ENCODE measurements at places on chromosomes 2 and 18.

DNA sequence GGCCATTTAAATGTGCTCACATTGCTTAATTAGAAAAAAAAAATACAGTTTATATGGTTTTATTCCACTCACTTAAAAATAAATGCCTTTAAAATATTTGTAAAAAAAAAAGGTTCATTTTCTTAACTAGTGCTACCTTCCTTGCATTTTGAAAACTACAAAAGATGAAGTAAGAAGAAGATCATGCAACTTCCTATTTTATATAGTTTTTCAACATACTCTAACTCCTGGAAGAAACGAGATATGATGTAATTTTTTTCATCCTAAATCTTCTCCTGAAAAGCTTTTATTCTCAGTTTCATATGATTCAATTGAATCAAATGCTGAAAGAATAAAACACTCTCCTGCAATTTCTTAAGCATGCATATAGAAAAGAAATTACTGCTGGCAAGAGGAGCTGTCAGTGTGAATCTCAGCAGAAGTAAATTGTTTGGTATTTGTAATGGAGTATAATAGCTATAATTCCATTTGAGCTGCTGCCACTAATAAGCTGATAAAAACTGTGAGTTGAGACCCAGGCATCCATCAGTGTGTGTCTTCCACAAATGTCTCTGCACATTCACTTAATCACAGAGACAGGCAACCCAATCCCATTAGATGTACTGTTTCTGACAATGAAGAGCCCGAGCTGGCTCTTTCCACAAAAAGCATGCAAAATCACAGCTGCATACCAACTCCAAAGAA is 3.7 kb downstream of the FTCDNL1 start:
- no peak for DNase-seq

DNA sequence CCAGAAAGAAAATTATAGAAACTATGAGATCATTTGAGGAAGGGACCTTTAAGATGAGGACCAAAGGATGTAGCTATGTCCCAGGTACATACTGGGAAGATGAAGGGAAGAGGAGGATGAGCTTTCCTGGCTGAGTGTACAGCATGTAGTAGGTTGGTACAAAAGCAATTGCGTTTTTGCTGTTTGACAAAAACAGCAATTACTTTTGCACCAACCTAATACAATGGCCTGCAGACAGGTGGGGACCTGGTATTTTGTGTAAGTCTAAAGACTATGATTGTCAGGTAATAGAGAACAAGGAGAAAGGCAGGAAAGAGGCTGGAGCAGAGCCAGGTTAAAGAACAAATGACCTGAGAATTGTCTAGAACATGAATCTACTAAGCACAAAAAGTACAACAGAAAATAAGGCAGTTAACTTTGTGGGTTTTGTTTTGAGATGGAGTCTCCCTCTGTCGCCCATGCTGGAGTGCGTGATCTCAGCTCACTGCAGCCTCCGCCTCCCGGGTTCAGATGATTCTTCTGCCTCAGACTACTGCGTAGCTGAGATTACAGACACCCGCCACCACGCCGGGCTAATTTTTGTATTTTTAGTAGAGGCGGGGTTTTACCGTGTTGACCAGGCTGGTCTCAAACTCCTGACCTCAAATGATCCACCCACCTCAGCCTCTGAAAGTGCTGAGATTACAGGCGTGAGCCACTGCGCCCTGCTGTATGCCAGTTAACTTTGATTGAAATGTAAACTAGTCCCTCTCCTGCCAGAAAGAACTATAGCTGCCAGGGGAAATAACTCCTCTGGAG is 3.2 kb upstream of the TGOLN2 start:
- DNase-seq: no peak

DNA sequence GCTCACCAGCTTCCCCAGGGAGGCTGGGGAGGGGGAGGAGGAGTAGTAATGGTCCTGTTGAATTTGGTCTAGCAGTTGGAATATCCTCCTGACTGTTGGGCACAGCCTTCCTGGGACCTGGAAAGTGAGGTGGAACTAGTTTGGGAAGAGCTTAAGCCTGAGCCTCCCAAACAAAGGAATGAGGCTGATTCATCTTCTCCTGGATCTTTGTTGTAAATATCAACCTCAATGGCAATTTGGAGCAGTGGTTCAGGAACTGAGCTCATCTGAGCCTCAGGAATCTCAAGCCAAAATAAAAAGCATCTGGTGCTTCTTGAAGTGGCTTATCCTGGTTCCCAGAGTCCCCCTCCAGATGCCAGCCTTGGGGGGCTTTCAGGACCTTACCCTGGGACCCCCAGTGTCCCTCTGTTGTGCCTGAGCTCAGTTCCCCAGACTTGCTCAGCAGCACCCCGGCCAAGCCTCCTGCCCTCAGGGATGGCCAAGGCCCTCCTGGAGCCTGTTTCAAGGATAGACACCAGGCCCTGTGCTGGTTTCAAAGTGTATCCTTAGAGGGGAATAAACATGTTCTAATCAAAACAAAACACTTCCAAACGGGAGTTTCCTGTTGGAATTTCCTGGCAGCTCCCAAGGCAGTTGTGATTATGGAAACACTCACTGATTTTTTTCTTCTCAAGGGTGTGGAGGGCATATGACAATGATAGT is 112.6 kb downstream of the DDX1 start:
- DNase-seq: no peak

- no peak for DNase-seq
Observed at GRCh38 chr2:109247340-109247739, 118.3 kb downstream of the SH3RF3 start.

- peak; percentile 47 for DNase-seq
Observed at GRCh38 chr2:46943881-46944798, 28.5 kb upstream of the MCFD2 start.

- no peak for DNase-seq
Observed at GRCh38 chr2:112680666-112681101, 34.9 kb downstream of the SLC20A1 start.

GRCh38 chr2:179966778-179967394 is 40.2 kb downstream of the CWC22 start:
- no peak for DNase-seq

- no peak for DNase-seq
Observed at GRCh38 chr2:149161481-149162225, 123.2 kb downstream of the LYPD6B start.

- DNase-seq: no peak
Observed at GRCh38 chr18:77619525-77619924, 369.9 kb downstream of the GALR1 start.

- DNase-seq: no peak
Observed at GRCh38 chr2:219218217-219218731, 484 bp downstream of the ABCB6 start.

GRCh38 chr2:10810202-10811161 is 2.1 kb downstream of the PDIA6 start:
- DNase-seq: no peak

- DNase-seq: no peak
Observed at GRCh38 chr2:25926984-25927756, 48.9 kb upstream of the ASXL2 start.

GRCh38 chr2:196295005-196295404 is 123.6 kb upstream of the STK17B start:
- no peak for DNase-seq

DNA sequence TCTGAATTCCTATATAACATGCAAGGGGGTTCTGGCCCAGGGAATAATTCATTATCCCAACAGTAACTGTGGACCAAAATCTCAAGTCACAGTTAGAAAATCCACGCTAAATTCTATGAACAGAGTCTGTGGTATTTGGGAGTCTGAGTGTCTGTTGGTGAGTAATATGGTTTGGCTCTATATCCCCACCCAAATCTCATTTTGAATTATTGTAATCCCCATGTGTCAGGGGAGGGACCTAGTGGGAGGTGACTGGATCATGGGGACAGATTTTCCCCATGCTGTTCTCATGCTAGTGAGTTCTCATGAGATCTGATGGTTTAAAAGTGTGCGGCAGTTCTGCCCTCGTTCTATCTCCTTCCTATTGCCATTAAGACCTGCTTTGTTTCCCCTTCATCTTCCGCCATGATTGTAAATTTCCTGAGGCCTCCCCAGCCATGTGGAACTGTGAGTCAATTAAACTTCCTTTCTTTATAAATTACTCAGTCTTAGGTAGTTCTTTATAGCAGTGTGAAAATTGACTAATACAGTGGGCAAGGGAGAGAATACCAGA is 68.3 kb downstream of the NBAS start:
- no peak for DNase-seq

- DNase-seq: no peak
Observed at GRCh38 chr2:23578964-23579671, 194.1 kb downstream of the KLHL29 start.

GRCh38 chr2:101987832-101988231 is 3.9 kb upstream of the IL1R2 start:
- no peak for DNase-seq

DNA sequence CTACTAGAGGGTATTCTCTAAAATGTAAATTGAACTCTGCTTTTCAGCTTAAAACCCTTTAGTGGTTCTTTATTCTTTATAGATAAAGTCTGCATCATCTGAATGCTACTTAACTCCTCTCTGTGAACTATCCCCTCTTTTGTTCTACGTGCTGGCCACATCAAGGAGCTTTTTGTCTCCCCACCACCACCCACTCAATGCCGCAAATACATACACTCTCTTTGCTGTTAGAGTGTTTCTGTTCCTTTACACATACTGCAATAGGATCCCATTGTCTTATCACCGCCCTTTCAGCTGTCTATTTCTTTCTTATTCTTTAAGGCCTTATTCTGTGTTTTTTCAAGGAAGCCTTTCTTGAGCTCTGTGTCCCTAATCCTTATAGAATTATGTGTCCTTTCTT is 83.3 kb downstream of the EML4 start:
- DNase-seq: peak; percentile 12

DNA sequence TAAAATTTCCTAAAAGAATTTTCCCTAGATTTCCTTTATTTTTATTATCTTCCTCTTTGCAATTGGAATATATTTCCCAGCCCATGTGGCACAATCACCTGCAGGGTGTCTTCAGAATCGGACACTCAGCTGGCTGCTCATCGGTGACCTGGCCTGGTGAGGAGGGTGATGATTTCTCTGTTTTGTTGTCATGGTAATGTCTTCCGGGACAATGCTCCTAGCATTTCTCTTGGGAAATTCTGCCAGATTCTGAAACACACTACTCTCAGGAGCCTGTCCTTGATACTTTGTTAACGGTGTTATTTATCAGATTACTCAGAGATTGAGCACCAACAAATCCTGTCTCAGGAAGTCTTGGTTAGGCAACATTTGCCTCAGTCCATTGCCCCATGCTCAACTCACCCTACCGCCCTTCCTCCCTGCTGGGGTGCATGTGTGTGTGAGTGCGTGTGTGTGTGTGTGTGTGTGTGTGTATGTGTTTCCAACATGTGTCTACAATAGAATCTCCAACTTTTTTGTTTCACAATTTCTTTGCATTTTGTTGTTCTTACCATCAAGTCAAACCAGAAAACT is 70.3 kb downstream of the MYT1L start:
- DNase-seq: no peak

- DNase-seq: no peak
Observed at GRCh38 chr2:144759746-144760145, 239.8 kb upstream of the ZEB2 start.

DNA sequence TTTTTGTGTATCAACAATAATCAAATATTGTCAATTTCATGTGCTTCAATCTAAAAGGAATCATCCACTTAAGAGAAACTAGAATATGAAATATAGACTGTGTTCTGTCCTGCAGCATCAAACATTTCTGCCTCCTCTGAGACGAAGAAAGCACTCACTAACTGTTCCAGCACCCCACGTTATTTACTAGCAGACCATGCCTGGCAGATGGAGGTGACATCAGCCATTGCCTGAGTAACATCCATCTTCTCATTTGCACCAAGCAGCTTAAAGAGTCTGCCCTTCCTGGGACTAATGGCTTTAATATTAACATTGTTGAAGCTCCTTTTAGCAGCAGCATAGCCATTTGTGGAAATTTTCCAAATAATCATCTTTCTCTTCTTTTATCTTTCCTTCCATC is 25.7 kb downstream of the SGPP2 start:
- DNase-seq: no peak

- DNase-seq: no peak
Observed at GRCh38 chr18:22841840-22842239, 91.3 kb upstream of the RBBP8 start.

DNA sequence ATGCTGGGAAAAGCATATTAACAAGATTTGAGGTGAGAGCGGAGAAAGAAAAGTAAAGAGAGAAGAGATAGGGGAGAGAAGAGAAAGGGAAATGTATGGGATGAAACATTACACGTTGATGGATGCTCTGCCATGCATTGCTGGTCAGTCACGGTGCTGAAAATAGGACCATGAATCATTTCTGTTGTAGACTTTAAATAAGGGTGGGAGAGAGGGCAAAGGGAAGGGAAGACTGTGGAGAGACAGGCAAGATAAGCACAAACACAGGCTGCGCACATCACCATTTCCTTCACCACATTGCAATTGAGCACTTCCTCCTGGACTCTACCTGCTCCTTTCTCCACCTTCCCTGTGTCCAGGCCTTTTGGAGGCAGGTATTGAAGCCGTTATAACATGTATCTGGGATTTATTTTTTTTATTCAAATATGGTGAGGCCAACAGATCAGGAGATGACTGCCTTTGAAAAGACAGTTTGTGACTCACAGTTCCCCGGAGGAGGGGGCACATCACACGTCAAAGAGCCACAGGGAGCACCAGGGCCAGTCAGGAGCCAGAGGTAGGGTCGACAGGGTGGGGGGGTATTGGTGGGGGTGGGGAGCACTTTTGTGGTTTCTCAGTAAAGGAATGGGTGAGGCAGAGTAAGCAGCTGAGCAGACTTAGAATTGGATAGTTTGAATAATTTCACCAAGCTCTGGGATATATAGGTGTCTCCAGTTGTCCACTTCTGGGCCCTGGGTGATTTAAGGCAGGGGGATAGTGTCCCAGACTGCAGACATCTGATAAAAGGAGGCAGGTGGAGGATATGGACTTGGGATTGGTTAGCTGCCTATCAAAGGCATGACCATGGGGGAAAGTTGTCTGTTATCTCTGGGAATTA is 372.8 kb upstream of the ST6GAL2 start:
- DNase-seq: no peak

GRCh38 chr18:22543769-22544168 is 126.1 kb upstream of the CTAGE1 start:
- DNase-seq: no peak

- DNase-seq: no peak
Observed at GRCh38 chr2:186576614-186577013, 13.2 kb upstream of the ITGAV start.

DNA sequence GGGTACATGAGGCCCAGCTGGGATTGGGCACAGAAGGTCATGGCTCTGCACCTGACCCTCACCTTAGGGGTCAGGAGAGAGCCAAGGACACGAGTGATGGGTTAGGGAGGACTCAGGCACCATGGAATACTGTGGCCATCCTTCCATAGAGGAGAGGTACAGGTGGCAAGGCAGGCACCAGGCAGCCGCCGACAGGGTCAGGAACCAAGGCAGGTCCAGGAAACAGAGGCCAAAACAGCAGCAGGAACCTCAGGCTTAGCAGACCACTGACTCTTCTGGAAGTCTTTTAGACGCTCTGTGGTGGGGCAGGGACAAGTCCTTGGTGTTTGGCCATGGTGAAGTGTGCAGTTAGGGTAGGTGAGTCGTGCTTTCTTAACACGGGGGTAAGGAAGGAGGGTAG is 128.0 kb downstream of the NEDD4L start:
- DNase-seq: no peak

Measured in activated CD4-positive, alpha-beta T cell treated with anti-CD3 and anti-CD28 coated beads for 4 hours (primary cell).